ENCODE measurements at places on chromosomes 7 and 10. TPM values are rescaled to one million over a fixed set of nuclear protein-coding genes. Genes with fewer than 3 reads are reported as not detected.

The CNNM1 gene
- total RNA-seq: 0.36 TPM

The SPDYE6 gene
- not detected for total RNA-seq

The KLF6 gene
- 109 TPM for total RNA-seq

The SOSTDC1 gene
- total RNA-seq: 0.41 TPM

The CTTNBP2 gene
- total RNA-seq: 14.0 TPM

The CCNJ gene
- total RNA-seq: 46.6 TPM

The MYOZ1 gene
- total RNA-seq: 0.31 TPM

The NUTM2E gene
- total RNA-seq: 0.40 TPM

The LRRC17 gene
- total RNA-seq: 2.3 TPM

The ATAD1 gene
- total RNA-seq: 45.8 TPM

DNA sequence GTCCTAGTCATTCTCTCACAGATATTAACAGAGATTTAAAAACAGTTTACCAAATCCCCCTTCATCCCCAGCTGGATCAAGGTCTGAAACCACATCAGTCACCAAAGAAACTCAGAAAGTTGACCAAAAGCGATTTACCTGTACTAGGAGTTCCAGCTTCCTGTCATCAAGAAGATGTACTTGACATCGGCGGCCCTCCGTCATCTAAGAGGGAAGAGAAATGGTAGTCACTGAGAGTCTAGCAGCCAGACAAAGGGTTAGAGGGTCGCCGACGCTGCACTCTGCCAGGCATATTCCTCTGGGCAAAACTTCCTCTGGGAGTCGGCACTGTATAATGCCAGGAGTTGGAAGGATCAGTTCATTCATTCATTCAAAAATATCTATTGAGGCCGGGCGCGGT lies 271.9 kb downstream of the PRPF18 start:
- DNase-seq: no peak

DNA sequence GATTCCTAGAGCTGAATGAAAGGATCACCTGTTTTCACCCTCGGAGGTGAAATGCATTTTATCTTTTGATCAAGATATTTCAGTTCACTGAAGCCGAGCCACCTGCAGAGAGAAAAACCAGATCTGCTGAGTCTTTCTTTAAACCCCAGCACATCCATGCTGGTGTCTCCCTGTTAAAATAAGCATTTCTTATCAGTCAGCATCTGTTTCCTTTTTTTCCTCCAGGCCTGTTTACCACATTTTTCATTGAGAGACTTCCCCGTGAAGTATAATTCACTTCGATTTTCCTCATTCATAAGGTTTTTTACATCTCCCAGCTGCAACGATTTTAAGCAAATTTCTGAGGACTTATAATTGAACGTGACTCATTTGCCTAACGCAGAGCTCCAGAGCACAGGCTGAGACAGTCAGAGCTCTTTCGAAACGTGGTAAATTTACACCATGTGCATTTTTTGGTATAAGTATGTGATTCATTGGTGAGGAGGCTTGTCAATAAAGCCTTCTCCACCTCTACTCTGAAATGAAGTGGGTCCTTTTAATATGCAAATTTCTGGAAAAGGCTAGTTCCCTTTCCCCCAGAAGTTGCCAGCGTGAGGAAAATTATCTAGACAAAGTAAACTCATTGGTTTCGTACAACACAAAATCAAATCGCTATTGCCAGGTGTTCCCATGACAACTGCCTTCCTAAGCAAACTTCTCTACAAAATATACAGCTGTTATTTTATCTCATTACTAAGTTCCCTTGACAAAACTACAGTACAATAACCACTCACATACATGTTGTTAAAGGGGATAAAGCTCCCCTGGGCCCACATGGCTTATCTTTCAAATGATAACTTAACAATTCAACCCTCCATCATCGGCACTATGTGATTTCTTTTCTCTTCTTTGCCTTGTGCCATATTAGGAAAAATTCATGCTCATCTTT lies 374.8 kb upstream of the AKR1E2 start:
- DNase-seq: no peak

DNA sequence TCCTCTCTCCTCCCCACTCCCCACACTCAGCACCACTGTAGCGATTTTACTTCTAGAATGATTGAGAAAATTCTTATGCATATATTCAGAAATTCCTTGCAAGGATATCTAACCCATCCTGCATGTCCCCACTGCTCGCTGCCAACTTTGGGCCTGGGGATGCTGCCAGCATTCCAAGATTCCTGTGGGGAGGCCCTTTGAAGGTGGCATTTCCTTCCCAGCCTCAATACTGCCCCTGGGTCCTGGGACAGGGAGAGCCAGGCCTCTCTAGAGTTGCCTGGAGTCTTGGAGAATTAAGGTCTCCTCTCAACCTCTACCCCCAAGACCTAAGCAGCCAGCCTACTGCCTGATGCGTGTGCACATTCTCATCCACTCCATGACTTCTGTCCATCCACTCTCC lies 303.5 kb downstream of the NEBL start:
- no peak for DNase-seq

DNA sequence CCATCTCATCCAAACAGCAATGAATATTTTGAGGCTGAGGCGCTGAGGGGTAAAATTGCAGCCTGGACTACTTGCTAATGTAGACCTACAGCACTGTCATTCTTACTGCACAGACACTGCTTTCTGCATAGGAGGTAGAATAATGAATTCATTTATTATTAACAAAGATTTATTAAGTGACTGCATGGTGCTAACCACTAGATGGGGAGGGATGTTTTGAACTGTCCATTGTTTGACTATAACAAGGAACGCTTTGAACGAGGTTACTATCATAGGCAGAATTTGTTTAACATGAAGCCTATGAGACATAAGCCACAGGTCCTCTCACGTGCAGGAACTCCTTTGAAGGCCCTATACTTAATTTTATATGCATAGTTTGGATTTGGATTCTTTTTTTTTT lies 143.8 kb downstream of the CFTR start:
- DNase-seq: no peak

GRCh38 chr7:131067220-131067619 lies 260.5 kb upstream of the MKLN1 start:
- DNase-seq: no peak

DNA sequence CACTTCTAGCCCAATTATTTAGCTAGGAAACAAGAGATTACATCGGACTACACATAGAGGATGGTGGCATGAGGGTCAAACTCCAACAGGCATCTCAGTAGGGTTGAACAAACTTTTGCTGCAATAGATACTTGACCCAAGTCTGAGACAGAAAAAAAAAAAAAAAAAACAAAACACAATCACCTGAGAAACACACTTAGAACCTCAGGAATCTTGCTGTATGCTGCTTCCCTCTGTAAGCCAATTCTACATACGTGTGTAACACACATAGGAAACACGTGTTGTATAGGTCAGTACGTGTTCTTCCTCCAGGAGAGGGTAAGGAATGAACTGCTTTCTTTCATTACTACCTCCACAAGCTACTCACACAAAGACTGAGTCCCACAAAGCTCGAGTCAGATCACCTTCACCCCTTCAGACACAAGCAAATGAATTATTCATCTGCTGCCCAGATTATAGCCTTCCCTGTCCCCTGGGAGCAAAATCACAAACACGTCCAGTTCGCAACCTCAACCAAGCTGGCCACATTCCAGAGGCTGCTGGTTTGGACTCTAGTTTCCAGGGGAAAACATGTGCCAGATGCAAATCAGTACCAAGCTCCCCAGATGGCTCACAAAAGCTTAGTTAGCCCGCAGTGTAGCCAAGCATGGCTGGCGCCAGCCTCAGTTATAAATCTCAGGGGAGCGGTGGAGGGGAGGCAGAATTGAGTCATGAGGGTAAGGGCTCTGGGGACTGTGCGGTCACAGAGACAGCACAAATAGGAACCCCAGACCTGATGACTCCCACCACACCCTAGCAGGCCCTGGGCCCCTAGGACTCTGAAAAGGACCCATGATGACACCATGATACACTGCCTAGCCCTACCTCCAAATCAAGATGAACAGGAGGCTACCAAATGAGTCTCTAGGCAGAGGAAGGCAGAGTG lies 15.1 kb downstream of the PSAP start:
- DNase-seq: no peak

DNA sequence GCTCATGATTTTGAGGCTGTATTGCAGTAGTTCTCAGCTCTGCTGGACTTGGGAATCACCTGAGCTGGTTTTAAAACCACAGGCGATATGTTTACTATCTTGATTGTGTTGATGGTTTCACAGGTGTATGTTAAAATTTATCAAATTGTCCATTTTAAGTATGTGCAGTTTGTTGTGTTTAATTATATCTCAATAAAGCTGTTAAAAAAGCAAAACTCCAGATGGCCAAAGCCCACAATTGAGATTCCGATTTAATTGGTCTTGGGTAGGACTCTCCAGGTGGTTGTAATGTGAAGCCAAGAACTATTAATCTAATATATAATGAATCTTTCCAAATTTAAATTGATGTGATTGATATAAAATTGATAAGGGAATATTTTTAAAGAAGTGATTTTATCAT lies 48.6 kb downstream of the NRCAM start:
- DNase-seq: no peak

- no peak for DNase-seq
Observed at GRCh38 chr10:80465839-80466590, 11.9 kb downstream of the TSPAN14 start.

DNA sequence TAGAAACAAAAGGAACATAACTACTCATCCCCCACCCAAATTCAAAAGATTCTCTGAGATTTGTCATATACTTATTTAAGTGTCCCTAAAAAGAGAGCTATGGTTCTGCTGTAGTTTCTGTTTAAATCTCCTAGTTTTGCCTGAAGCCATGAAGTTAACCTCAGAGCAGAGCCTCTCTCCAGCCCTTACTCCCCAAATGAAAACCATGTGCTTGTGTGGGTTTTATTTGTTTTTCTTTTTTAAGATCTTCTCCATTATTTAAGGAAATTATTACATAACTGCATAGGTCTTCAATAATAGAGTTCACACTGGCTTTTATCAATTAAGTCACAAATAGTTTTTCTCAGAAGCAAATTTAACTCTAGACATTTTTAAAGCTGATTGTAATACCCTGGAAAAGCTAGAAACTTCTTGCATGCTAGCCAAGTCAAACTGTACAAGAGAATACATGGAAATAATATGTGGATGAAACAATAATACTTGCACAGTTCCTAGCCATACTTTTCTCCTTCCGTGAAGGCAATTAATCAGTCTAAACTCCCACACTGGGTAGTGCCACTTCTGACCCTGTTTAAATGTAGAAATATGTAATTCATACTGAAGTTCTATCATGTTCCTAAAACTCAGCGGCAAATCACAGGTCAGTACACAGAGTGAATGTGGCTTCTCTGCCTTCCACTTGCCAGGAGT lies 579.7 kb downstream of the SUGCT start:
- no peak for DNase-seq

GRCh38 chr7:42127232-42127622 lies 109.8 kb downstream of the GLI3 start:
- DNase-seq: no peak

- DNase-seq: no peak
Observed at GRCh38 chr7:106545275-106545674, 115.7 kb downstream of the CCDC71L start.

GRCh38 chr7:100642534-100642907 lies 1.2 kb upstream of the TFR2 start:
- no peak for DNase-seq

- no peak for DNase-seq
Observed at GRCh38 chr10:60920479-60920878, 23.5 kb downstream of the RHOBTB1 start.

GRCh38 chr10:106513352-106513771 lies 651.1 kb downstream of the SORCS1 start:
- DNase-seq: no peak

DNA sequence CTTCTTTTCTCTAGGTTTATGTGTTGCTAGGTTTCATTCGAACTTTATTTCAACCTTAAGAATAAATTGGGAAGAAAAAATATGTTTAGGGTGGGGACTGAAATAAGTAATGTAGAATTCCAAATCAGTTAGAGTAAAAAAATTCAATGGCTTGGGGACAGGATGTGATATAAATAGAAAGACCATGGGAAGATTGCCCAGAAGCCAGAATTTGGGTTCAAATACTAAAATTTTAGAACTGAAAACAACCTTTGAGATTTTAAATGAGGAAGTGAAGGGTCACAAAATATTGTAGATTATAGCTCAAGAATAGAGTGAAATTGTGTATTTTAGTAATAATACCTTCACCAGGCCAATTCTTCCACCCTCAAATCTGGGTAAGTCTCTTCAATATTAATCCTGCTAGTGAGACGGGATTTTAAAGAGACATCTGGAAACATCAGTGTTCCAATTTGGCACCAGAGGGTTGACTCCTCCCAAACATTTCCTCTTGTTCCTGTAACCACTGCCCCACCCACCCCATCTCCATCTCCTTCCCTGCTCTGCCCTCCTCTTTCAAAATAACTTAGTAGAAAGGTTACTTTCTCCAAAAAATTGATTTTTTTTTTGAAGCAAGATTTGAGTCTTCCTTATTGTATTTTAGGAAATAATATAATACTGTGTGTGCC lies 51.3 kb upstream of the FAM3C start:
- DNase-seq: no peak

- no peak for DNase-seq
Observed at GRCh38 chr10:5466451-5467206, 32.7 kb downstream of the CALML5 start.

GRCh38 chr7:18958627-18959026 lies 158.8 kb downstream of the TWIST1 start:
- no peak for DNase-seq

DNA sequence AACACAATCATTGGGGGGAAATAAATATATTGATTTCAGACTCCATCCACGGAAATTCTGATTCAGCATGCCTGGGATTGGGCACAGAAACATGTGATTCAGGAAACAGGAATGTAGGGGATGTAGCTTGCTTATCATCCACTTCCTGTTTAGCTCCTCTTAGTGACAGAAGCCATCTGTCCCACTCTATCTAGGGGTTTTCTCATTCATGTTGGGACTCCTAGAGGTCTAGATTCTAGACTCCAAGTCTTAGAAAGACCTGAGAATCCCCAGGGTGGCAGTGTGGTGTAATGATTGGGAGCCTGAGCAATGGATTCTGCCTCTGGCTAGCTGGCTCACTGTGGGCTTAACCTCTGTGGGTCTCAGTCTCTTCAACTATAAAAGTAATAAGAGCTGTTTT lies 67.9 kb downstream of the CDK1 start:
- no peak for DNase-seq

GRCh38 chr7:53340220-53340619 lies 304.8 kb downstream of the POM121L12 start:
- no peak for DNase-seq

DNA sequence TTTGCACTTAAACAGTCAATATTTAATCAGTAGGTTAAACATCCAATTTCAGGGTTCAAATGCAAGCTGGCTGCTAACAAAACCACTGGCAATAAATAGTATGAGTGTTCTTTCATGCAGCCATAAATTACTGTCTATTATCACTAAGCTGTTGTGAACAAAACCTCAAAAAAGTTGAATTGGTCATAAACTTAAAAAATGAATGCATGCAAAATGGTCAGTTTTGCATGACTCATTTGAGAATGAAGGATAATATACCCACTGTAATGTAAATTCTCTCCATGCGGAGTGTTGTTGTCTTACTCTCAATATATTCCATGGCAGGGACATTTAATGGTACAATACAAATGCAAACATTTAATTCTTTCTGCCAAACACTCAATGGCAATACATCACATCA lies 226.4 kb downstream of the MAGI2 start:
- no peak for DNase-seq

All from progenitor cell of endocrine pancreas (in vitro differentiated cells).